ENCODE measurements at places on chromosomes 5 and 9.

GRCh38 chr9:118367383-118367782, 663.2 kb downstream of the TLR4 start:
- no peak for DNase-seq

DNA sequence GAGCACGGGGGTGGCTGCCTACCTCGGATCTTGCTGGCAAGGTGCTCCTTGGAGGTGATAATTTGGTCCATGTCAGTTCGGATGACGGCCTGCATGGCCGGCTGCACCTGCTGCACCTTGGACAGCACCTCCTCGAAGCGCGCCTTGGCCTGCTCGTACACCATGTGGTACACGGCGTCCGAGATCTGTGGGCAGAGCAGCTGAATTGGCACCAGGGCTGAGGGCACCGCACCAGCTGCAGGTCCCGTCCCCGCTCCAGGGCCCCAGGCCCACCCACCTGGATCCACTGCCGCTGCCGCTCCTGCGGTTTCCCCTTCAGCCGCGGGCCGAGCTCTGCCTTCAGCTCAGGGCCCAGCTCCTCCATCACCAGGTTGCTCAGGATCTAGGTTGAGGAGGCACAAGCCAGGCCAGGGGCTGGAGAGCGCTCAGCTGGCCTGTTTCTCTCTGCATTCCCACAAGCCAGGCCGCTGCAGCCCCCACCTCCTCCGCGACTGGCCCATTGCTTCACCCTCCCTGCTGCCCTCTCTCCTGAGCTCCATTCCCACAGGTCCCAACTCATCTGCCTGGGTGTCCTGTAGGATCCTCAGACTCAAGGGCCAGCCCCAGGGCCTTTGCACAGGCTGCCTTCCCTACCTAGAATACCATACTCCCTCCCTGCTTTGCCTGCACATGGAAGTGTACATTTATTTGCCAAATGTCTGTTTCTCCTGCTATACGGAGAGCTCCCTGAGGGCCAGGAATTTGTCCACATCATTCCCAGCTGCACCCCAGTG, 65.7 kb downstream of the LRSAM1 start:
- no peak for DNase-seq

- DNase-seq = no peak
Measured at GRCh38 chr5:116305899-116306298, 221.1 kb downstream of the COMMD10 start.

GRCh38 chr9:127178686-127179632, 56.5 kb upstream of the ANGPTL2 start:
- no peak for DNase-seq

GRCh38 chr9:127307802-127308201, 43.2 kb downstream of the GARNL3 start:
- no peak for DNase-seq

DNA sequence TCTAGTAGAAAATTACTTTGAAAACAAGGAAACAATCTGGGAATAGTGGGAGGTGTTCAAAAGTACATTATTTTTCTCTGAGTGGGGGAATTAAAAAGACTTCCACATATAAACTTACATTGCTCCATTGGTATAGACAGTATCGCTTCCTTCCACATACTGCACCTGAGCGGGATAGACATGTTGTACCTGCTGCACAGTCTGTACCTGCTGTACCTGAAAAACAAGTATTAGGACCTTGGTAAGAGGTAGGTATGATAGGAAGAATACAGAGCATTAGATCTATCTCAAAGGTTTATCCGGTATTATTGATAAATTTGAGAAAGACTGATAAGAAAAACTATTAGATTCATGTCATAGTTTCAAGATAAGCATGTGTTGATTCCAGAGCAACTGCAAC, 179.3 kb downstream of the RFX3 start:
- DNase-seq = no peak

DNA sequence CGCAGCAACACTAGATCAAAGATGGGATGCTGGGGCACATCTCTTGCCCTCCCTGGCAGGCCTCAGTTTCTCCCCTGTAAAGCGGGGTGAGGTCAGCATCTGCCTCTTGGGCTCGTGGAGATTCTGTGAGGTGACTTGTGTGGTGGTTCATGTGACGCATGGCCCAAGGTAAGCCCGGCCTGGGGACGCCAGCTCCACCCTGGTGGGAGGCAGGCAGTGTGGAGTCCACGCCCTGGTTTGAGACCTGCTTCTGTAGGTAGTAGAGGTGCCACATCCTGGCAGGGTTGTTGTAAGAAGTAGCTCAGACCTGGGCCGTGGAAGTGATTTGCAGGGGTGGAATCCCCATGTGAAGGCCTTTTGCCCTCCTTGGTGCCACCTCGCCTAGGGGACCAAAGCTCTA, 101.5 kb downstream of the DAB2IP start:
- no peak for DNase-seq

DNA sequence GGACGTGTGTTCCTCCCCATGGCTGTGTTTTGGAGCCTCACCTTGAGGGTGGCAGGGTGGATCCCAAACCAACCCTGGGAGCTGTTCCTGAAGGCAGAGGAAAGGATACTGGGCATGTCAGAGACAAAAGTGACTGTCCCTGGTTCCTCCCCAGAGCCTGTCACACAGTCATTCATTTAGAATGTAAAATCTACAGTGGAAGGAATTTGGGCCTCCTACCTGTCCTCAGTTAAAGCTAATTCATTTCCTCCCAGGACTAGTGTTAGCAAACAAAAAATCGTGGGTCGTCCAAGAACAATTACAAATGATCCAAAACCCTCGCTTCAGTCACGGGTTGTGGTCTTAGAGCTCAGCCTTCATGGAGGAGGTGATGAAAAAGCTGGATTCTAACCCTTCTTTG, 83.2 kb downstream of the NDFIP1 start:
- DNase-seq = no peak

- no peak for DNase-seq
Measured at GRCh38 chr5:77924081-77924480, 147.9 kb upstream of the TBCA start.

GRCh38 chr5:130335117-130335516, 430.9 kb downstream of the CHSY3 start:
- no peak for DNase-seq

- DNase-seq = no peak
Measured at GRCh38 chr5:55187370-55187769, 14.4 kb upstream of the CDC20B start.

DNA sequence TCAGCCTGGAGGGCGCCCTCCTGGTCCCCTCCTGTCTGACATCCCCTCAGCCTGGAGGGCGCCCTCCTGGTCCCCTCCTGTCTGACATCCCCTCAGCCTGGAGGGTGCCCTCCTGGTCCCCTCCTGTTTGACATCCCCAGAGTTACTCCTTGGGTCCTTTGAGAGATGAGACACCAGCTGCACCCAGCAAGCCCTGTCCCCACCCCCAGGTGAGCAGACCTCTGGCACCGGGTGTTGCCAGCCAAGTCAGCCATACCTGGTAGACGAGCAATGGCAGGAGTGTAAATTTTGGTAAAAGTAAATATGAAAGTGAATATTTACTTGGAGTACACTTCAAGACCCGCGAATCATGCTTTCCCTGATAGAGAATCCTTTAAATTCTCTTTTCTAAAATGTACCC, 25.4 kb downstream of the EXOC3 start:
- DNase-seq = no peak

DNA sequence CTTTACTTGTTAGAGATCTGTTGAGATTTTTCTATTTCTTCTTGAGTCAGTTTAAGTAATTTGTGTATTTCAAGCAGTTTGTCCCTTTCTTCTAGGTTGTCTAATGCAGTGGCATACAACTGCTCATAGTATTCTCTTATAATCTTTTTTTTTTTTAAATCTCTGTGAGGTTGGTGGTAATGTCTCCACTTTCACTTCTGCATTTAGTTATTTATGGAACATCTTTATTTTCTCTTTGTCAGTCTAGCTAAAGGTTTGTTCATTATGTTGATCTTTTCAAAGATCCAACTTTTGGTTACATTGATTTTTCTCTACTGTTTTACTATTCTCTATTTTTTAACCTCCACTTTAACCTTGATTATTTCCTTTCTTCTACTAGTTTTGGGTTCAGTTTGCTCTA, 13.8 kb downstream of the FOXE1 start:
- DNase-seq = no peak

DNA sequence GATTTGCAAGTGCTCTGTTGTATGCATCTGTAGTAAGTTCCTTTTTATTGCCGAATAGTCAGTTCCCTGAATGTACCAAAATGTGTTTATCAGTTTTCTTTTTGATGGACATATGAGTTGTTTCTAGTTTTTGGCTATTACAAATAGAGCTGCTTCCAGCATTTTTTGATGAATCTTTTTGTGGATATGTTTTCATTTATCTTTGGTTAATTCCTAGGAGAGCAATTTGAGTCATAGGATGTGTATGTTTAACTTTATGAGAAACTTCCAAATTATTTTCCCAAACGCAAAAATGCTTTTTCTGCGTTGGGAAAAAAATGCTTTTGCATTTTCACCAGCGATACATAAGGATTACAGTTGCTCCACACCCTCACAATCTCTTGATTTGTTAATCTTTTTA, 287.7 kb downstream of the FER start:
- DNase-seq = no peak
